Caco-2 (cell line): ENCODE measurements at places on chromosomes 6 and 20. TPM values are rescaled to one million over a fixed set of nuclear protein-coding genes. Genes with fewer than 3 reads are reported as not detected.

DNA sequence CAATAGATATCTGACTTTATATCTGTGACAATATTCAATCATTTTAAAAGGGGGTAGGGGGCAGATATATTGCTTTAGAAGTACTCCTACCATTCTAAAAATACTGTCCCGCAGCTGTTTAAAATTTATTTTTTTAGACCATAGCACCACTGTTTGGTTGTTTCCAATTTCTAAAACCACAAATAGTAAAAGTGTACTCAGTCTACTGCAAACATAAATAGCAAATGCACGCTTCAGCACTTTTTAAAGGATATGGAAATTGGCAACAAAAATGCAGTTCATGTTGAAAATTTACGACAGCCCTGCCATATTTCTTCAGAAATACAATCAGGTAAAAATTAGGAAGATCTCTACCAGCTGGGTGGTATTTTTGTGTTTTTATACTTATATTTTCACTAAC lies 132.0 kb upstream of the RUNX2 start:
- no peak for DNase-seq

DNA sequence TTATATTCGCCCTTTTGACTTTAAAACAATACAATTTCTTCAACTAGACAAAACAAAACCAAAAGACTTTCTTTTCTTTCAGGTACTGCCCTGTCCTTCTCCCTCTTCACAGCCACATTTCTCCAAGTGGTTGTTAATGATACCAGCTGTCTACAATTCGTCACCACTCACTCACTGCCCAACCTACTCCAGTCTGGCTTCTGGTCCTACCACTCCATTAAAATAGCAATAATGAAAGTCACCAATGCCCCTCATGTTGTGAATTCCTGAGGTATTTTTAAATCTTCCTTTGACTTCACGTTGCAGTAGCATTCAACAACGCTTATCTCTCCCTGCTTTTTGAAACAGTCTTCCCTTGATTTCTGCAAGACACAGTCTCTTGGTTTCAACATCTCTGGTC lies 11.6 kb upstream of the MAN1A1 start:
- no peak for DNase-seq

- no peak for DNase-seq
Observed at GRCh38 chr6:1962201-1962600, 283.2 kb downstream of the GMDS start.

GRCh38 chr6:54716877-54717276 lies 129.7 kb upstream of the FAM83B start:
- no peak for DNase-seq

Gene BPIFB1
- total RNA-seq: not detected in 2 replicates

- DNase-seq: no peak
Observed at GRCh38 chr6:130373992-130374391, 8.2 kb downstream of the TMEM200A start.

DNA sequence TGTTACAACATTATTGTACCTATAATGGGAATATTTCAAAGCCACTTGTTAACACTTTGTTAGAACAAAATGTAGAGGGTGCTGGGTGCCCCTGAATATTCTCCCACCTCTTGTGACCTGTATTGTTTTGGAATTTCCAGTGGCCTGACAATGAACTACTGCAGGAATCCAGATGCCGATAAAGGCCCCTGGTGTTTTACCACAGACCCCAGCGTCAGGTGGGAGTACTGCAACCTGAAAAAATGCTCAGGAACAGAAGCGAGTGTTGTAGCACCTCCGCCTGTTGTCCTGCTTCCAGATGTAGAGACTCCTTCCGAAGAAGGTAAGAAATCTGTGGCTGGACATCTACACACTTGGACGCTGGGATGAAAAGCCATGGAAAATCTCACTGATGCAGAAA lies 28.9 kb downstream of the PLG start:
- DNase-seq: peak; percentile 40

- DNase-seq: no peak
Observed at GRCh38 chr20:19868441-19868840, 110.4 kb downstream of the RIN2 start.

Gene TGM3
- 0.20 TPM in 1 of 2 replicates, not detected in the other for total RNA-seq

Gene OLIG3
- total RNA-seq: 0.21 TPM in 1 of 2 replicates, not detected in the other

DNA sequence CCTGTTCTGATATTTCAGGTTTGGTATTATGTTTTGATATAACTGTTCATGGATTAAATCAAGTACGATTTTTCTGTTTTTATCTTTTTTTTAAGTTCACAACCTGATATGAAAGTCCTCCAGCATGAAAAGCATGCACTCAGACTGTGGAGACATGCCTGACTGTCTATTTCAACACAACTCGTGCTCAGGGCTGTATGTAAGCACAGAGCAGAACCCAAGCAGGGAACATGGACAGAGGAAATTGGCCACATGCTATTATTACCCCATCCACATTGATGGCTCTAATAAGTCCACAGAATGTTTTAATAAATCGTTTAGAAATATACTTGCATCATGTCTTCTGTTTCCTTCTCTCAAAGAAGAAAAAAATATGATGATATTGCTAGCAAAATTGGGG lies 730.4 kb downstream of the C6orf118 start:
- no peak for DNase-seq

Gene BLOC1S5
- 15.0 and 16.4 TPM in 2 replicates for total RNA-seq

DNA sequence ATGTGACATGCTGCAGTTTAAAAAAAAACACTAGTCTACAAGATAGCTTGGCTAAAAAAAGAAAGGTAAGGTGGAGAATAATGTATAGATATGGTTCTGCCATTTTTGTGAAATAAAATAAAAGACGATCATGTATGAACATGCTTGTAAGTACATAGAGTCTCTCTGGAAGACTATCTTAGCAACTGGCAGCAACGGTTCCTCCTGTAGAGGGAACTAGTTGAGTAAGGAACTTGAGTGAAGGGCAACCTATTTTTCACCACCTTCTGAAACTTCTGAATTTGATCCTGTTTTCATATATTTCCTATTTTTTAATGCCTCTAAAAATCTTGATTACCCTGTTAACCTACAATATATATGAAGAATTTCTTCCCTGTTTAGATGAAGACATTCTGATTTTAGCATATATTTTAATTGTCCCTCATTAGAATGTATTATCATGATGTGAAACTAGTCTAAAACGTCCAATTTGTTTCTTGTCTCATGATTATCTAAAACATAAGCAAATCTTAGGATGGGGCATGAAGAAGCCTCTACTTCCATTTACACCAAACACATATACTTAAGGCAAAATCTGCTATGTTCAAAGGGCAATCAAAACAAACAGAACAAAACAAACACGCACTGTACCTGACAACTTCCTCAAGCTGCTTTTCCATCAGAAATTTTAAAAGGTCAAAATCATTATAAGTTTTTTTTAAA lies 202.5 kb downstream of the ISM1 start:
- DNase-seq: no peak

DNA sequence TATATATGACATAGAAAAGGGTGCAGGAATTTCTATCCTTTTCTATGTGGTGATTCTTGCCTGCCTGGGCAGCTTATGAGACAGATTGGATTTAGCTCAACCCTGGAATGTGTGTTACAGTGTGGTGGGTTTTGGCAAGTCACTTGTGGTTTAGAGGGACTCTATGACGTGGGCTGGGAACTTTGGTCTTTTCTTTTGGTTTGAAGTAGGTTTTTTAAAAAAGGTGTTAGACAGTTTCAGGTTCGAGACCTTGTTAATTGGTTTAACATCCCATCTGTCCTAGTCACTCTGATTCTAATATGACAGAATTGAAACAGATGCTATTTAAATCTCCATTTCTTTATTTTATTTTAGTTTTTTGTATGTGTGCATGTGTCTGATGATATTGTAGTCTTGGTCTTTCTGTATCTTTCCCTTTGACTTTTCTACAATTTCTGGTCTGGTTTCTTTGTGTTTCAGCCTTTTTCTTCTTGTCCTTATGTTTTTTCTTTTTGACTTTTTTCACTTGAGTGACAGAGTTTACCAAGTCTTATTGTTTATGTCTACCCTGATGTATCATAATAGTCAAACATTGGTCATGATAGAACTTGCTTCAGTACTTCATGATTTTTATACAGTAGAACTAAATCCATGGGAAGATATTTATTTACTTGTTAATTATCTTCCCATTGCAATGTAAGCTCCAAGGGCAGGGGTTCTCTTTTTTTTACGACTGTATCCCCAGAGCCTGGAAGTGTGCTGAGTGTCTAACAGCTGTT lies 174.3 kb downstream of the CDKAL1 start:
- DNase-seq: no peak

DNA sequence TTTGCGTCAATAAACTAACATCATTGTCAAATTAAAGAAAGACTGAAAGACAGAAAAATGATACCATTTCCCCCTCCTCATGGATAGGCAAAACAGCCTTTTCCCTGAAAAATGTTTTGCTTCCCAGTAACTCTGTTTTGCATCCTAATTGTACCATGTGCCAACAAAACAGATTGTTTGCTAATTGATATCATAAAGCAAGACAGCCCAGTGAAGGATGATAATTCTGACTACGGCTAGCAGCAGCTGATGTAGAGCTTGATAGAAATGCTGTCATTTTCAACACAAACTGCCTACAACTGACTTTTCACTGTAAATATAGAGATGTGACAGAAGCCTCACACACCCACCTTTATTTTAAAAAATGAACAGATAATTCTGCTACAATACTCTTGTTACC lies 1061.6 kb downstream of the HACE1 start:
- no peak for DNase-seq

- no peak for DNase-seq
Observed at GRCh38 chr6:15297895-15298590, 52.2 kb downstream of the JARID2 start.

Gene ELOVL2
- not detected in 2 replicates for total RNA-seq
